A549 treated with Hydrocortisone at 1 μM for 4 hours (cell line): ENCODE measurements at places on chromosomes 4 and X. TPM values are rescaled to one million over a fixed set of nuclear protein-coding genes. Genes with fewer than 3 reads are reported as not detected.

Gene GPAT3
- 28.7 to 37.0 TPM (median 33.5 TPM) in 5 replicates for total RNA-seq

Gene EGF
- total RNA-seq, result 0.23 to 0.59 TPM (median 0.35 TPM) in 5 replicates

Gene AIFM1
- 67.4 to 77.6 TPM (median 72.9 TPM) in 5 replicates for total RNA-seq

Gene CCKAR
- total RNA-seq, result not detected in 5 replicates

Gene SLC9A7
- total RNA-seq, result 8.8 to 13.3 TPM (median 9.8 TPM) in 5 replicates

Gene ELK1
- 34.9 to 38.6 TPM (median 35.6 TPM) in 5 replicates for total RNA-seq

Gene HSD17B13
- total RNA-seq, result 0.05 to 0.08 TPM in 2 of 5 replicates, not detected in the others
